ENCODE measurements at places on chromosomes 2 and 18.

DNA sequence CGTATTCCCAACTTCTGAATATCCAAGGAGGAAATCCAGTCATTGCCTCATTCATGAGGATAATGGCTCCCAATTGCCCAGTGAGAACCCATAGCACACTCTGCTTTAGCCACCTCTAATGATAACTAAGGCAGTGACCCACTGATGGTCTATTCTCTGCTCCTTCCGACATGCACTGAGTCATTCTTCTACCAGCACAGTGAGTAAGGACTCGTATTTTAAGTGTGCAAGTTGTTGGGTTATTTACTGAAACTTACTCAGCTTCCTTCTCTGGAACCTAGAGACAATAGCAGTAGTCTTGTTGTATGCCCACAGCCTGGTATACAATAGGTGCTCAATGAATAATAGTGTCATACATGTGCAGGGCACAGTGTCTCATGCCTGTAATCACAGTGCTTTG is 81.1 kb upstream of the ZNF397 start:
- no peak for DNase-seq

- no peak for DNase-seq
These were observed 217.1 kb upstream of the PID1 start for GRCh38 chr2:229488232-229488631.

GRCh38 chr18:75141734-75142133 is 67.2 kb downstream of the PTGR3 start:
- DNase-seq = no peak

DNA sequence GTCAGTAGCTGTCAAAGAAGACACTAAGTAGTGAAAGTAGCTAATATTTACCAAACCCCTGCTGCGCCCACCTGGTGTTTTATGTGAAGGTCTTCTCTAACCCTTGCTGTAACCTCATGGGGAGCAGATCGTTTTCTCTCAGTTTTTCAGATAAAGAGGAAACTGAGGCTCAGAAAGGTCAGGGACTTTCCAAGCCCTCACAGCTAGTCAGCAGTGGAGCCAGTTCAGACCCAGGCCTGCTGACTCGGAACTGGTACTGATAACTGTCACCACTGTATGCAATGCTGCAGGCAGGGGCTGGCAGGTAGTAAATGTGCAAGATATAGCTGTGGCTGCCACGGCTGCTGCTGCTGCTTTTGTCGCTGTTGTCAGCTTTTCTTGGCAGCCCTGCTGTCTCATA is 69.1 kb downstream of the LRRFIP1 start:
- no peak for DNase-seq

DNA sequence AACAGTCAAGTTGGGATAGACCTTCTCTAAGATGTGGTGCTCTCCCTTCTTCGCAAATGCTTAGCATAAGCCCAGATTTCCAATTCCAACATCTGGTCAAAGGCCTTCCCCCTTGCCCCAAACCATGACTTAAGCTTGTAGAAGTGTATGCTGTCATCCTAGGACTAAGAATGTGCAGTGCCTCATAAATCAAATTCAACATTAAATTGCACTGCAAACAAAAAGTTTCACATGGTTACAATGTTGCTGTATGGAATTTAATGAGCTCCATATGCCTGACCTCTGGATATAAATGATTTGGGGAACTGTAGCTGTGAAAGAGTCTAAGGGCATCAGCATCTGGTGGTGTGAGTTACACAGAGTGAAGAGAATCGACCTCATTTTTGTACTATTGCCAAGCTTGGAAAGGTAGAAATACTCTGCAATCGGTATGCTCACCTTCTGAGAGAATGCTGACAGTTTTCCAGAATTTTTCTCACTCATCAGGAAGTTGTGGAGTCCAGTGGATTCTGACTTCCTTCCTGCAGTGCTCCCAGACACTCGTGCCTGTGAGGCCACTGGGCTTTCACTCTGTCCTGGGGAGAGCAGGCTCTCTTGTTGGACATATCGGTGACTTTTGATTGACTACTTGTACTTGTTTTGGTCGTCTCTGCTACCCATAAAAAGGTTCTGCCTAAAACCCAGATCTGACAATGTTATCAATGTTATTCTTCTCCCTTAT is 40.6 kb downstream of the FASTKD2 start:
- no peak for DNase-seq

DNA sequence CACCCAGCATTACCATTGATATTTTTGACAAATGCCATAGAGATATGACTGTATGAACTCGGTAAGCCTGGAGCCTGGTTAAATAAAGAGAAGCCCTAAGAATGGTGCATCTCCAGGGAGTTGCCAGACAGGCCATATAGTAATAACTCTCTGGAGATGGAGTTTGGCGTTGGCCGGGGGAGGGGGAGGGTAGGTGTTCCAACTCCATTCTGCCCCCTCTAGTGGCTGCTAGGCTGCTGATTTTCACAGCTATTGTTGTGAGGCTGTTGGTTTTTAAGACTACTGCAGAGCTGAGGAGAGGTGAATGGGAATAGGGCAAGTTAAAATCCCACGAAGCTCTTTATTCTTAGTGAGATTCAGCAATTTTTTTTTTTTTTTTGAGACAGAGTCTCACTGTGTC is 99.9 kb downstream of the GALNT14 start:
- no peak for DNase-seq

DNA sequence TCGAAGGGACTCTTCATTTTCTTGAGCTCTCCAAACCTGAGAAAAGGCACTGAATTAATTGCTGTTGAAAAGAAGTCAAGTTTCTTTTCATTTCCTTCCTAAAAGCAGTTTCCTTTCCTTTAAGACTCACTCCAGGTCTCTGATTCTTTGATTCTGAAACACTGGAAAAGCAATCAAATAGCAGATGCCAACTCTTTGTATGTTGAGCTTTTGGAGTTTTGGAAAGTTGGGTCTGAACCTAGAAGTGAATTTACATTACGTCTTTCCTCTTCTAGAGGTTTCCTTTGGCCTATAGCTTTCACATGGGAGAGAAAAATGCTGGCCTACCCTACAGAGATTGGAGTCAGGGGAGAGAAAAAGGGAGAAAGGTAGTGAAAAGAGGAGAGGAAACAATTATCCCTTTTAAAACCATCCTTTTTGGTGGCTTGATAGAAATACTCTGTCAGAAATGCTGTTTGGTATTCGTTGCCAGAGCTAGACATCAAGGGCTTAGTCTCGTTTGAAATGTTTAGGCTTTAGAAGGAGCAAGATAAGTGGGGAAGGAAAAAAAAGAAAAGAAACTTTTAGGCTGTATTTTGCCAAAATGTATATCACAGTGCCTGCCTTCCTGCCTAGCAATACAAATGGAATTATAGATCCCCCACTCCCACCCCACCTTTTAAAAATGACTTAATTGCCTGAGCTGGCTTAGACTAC is 187.7 kb downstream of the PRPF40A start:
- DNase-seq = no peak

DNA sequence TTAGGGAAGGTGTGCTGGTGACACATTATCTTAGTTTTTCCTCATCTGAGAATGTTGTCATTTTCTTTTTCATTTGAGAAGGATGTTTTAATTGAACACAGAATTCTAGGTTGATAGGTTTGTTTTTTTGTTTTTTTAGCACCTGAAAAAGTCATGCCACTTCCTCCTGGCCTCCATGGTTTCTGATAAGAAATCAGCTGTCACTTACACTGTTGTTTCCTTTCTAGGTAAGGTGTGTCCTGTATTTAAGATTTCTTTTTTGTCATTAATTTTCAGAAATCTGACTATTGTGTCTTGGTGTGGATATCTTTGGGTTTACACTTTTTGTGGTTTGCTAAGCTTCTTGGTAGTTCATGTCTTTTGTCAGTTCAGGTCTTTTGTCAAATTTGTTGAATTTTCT is 99.3 kb downstream of the ROCK1 start:
- no peak for DNase-seq

DNA sequence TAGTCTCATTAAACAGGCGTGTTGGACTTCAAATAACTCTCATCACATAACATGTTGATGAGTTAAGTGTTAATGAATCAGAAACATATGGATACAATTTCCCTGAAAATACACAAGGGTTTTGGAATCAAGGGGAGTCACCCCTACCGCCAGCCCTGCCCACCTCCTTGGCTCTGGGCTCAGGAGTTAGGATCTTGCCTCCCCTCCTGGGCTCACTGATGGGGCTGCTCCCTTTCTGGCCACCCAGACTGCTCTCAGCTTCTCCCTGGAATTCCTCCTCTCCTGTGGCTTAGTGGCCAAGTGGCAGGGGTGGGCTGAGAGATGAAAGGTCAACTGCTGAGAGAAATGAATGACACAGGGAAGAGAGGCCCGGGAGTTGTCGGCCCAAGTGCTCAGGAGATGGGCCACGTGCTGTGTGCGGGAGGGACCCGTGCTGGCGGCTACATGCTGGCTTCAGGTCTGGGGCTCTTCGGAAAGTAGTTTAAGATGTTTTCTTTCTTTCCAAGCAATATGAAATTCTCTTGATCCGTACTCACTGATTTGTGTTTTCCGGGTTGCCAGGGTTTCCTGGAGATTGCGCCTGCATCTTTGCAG is 55.8 kb upstream of the TNP1 start:
- no peak for DNase-seq

DNA sequence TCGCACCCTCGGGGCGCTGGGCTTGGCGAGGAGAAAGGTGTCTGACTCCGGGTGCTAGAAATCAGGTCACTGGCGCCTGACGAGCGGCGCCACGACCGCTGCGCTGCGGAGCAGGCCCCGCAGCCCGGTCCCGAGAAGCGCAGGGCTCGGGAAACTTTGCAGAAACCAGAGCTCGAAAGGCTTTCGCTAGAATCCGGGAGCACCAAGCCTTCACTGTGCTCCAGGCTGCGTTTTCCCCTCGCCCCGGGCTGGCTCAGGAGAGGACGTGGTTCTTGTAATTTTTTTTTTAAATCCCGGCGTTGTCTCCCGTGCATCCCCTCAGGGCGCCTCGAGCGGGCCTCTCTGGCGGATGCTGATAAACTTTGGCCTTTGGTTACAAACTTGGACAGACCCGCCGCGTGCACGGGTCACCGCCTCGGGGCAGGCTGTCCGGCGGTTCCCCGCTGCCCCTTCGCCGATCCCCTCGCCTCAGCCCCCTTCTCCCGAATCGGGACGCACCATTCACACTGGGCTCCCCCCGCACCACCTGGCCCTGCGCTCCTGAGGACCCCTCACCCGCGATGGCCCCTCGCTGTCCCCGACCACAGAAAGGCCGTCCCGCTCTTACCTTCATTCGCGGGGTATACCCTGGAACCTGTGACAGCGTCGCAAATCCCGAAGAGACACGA is 419 bp downstream of the EPHA4 start:
- peak; percentile 17 for DNase-seq

- DNase-seq = no peak
These were observed 462.5 kb upstream of the FSHR start for GRCh38 chr2:49616800-49617199.

GRCh38 chr2:184735611-184736010 is 137.3 kb downstream of the ZNF804A start:
- DNase-seq = no peak

DNA sequence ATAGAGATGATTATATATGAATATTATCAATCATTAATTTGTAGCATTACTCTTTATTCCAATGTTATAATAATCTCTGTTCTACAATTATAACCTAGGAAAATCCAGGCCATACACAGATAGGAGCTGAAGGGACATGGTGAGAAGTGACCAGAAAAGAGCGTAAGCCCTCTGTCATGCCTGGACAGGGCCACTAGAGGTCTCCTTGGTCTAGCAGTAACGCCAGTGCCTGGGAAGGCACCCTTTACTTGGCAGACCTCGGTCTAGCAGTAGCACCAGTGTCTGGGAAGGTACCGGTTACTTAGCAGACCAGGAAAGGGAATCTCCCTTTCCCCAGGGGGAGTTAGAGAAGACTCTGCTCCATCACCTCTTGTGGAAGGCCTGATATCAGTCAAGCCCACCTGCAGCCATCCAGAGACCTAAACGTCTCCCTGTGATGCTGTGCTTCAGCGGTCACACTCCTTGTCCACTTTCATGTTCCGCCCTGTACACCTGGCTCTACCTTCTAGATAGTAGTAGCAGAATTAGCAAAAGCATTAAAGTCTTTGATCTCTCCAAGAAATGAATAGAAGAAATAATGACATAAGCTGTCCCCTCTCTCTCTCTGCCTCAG is 447.5 kb upstream of the FSIP2 start:
- peak; percentile 1 for DNase-seq

GRCh38 chr2:53519918-53520841 is 247.4 kb upstream of the CHAC2 start:
- DNase-seq = no peak

DNA sequence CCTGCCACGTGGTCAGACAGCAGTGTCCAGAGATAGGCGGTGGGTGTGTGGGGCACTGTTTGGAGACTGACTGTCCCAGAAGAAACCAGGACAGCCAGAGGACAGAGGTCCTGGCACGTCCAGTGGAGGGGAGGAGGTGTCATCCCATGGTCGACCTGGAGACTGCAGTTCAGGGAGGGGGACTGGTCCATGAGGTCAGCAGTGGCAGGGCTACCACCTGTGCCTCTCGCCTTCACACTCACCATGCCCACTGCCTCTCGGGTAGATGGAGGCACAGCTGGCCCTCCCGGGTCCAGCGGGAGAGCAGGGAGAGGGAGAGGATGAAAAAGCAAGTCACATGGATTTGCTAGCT is 53.9 kb downstream of the INHBB start:
- DNase-seq = no peak

- no peak for DNase-seq
These were observed 123.3 kb upstream of the CWC22 start for GRCh38 chr2:180130403-180130802.

DNA sequence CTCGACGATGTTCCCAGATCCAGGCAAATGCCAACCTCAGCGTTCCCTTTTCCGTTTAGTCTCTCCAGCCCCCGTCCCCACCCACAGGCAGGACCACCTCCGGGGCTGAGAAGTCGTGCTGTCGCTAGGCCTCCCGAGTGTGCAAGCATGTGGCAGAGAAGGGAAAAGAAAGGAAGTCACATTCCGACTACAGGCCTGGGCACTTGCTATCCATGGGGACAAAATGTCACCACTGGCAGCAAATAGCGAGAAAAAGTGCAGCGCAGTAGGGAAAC is 420 bp downstream of the PIGN start:
- DNase-seq = no peak

DNA sequence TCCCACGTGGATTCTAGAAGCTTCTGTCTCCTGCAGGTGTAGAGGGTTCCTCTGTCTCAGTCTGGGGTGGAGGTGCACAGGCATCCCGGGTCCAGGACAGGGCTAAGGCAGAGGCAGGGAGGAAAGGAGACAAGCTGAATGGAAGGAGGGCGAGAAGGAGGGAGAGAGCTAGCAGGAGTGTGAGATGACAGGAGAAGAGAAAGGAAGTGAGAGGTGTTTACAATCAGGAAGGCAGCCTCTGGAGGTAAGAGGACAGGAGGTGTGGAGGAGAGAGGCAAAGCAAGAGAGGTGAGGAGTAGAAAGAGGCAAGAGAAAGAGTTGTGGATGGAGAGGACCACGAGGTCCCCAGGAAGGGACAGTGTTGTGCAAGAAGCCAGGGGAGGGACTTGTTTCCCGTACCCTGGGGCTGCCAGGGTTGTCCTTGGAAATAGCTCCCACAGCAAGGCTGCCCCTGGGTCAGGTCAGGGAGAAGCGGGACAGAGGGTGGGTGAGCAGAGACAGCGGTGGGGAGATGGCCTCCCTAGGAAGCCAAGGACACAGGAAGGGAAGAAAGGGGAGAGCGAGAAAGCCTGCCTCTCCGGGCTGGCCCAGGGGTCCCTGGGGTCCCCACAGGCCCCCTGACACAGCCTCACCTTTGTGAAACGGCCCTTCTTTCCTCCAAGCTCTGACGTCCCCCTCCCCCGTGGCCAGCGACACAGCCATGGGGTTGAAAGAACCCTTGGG is 136.9 kb downstream of the CYP26B1 start:
- no peak for DNase-seq

GRCh38 chr2:96151595-96152303 is 6.5 kb upstream of the DUSP2 start:
- no peak for DNase-seq

All from stimulated activated CD4-positive, alpha-beta T cell treated with anti-CD3 and anti-CD28 coated beads, Interleukin-2, amount 100 ng/mL, for 48 hours (primary cell).